NCI-H2029 treated with DMSO at 0.1 percent for 48 hours (cell line): ENCODE measurements at places on chromosomes 6 and 20.

- DNase-seq: no peak
These were observed 316.0 kb downstream of the QKI start for GRCh38 chr6:163730246-163731210.

DNA sequence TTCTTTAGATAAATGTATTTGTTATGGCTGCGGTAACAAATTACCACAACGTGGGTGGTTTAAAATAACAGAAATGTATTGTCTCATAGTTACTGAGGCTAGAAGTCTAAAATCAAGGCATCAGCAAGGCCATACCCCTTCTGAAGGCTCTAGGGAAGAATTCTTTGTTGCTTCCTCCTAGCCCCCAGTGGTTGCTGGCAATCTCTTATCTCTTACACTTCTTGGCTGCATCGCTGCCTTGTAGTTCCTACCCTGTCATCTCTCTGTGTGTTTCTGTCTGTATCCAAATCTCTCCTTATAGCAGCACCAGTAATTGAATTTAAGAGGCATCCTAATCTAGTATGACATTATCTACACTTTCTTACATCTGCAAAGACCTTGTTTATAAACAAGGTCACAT is 534.7 kb downstream of the PHF3 start:
- DNase-seq: no peak

DNA sequence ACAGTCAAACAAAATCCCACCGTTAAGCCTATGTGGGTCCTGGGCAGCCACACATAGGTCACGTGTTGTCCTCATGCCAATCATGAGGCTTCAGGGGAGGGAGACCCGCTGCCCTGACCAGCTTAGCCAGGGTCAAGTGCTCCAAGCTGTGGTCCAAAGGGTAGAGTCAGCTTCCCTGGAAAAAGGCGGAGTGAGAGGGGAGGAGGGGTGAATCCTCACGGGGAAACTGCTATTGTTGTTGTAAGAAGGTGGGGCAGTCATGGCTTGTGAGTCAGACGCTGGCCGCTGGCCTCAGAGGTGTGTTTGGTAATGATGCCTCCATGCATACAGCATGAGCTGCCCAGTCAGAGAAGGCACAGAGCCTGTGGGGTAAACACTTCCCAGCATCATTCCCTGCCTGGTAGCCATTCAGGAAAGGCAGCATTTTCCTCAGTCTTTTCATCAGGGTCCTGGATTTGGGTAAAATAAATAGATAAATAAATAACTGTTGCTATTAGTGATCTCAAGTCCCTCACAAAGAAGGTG is 8.7 kb downstream of the CST3 start:
- DNase-seq: no peak

GRCh38 chr6:37739618-37740017 is 41.9 kb upstream of the MDGA1 start:
- no peak for DNase-seq

GRCh38 chr6:107331409-107332386 is 127.7 kb downstream of the PDSS2 start:
- DNase-seq: no peak
